ENCODE measurements at places on chromosomes 2 and 18.

GRCh38 chr2:178380763-178381162 is 70.2 kb downstream of the PRKRA start:
- no peak for DNase-seq

DNA sequence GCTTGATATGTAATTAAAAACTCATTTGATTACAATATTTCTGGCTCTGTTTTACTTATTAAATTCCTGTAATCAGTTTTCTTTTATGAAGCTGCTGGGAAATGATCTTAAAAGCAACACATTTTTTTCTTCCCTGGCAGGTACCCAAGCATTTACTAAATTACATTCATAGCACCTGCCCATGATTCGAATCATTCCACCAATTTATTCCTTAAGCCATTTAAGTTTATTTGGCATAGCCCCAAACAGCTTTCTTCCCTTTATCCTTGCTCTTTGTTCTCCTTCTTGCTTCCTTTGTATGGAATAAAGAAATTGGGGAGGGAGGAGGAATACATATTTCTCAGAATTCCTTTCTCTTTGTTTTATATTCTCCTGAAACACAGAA is 241.3 kb downstream of the AGPS start:
- DNase-seq, result peak; percentile 69

DNA sequence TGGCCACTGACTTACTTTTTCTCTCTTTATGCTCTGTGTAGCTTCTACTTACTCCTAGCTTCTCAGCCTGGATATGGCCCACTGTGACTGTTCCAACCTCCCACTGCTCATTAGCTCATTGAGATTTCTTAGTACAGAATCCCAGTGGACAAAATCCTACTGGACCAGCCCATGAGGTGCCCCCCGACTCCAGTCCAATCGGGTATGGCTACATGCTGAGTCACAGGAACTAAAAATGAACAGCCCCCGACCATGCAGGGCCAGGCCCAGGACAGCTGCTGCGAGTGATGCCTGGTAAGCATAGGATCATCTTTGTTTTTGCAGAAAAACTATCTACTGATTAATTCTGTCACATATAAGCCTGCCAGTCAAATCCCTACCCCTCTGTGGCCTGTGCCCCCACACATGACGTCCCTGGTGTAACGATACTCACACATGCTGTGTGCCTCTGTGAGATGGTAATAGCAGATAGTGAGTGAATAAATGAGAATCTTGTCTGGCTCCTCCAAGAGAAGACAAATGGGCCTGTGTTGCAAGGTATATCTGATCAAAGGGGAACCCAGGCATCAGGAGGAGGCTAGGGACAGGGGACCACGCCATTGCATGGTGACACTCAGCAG is 85.9 kb upstream of the KLF7 start:
- no peak for DNase-seq

DNA sequence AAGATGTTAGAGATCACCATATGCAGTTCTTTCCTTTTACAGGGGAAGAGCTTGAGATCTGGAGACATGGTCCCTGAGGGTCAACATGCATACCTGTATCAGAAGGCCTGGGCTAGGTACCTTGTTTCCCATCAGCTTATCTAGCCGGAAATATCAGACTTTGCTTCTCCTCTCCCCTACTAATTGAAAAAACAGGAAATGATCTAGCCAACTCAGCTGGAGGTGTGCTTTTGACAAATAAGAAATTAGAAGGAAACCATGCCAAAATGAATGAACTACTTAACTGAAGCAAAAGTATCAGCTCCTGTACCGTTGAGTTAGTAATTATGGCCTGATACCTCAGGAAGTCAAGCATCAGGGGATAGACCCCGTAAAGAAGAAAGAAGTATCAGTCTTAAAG is 20.4 kb downstream of the PKP4 start:
- peak; percentile 44 for DNase-seq

GRCh38 chr2:133193544-133194361 is 374.5 kb downstream of the NCKAP5 start:
- no peak for DNase-seq

DNA sequence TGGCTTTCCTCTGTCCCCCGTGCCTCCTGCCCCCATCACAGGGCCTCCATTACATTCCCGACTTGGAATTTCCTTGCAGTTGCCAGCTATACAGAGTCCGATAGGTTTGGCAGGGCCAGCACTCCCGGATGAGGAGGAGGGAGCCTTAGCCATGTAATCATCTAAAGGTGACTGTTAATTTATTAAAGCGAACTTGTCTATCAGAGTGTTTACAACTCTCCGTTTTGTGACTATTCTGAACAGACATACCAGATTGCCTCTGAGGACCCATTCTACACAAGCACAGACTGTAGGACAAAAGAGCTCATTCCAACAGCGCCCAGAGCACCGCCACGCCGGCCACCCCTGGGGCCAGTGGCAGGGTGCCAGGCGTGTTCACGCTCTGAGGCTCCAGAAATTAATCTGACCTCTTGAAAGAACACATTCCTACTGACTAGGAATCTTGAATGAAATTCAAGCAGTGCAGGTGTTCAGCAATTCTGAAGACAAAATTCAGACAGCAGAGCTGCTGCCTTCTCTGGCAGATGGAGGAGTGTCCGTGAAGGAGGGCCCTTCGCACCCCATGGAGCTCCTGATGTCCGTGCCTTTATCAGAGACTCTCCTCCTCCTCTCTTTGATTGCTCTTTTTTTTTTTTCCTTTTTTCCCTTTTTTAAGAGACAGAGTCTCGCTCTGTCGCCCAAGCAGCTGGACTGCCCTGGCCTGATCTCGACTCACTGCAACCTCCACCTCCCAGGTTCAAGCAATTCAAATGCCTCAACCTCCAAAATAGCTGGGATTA is 58.1 kb upstream of the RALBP1 start:
- peak; percentile 96 for DNase-seq

DNA sequence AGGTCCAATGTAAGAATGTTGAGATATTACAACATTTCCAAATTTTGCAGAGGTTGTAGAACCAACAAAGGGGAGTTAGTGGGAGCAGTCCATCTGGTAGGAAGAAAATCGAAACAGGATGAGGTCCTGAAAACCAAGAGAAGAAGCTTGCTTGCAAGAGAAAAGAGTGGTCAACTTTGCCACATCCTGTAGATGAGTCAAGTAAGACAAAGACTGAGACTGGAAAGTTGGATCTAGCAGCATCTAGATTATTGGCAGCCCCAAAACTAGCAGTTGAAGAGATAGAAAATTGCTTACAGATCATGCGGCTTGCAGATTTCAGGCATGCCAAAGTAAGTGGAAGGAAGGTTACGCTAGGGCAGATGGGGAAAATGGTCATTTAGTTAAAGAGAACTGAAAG is 378.9 kb downstream of the GRB14 start:
- DNase-seq, result no peak

GRCh38 chr2:239049421-239050251 is 201.8 kb downstream of the TWIST2 start:
- no peak for DNase-seq

GRCh38 chr2:136291871-136292270 is 173.9 kb upstream of the CXCR4 start:
- no peak for DNase-seq

DNA sequence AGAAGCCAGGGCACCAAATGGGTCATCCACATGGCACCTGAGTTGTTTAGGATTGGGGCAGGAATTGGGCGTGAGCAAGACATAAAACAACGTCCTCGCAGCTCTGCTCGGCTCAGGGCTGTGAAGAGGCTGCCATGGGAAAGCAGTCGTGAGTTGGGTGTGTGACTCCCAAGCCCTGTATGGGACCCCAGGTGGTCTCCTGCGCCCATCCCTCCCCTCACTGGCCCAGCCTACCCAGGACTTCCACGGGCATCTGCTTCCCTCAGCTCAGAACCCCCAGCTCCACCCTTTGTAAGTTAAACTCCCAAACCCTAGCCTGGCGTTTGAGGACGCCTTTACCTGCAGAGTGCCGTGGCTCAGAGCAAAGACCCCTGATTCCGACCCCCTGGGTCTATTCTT is 23.2 kb upstream of the HPCAL1 start:
- DNase-seq, result no peak

DNA sequence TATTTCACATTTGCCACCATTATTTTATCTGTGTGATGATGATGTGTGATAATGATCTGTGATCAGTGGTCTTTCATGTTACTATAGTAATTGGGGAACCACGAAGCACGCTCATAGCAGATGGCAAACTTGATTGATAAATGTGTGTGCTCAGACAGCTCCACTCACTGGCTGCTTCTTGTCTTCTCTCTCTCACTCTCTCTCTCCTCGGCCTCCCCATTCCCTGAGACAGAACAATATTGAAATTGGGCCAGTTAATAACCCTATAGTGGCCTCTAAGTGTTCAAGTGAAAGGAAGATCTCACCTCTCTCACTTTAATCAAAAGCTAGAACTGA is 60.7 kb upstream of the RAPGEF4 start:
- no peak for DNase-seq

DNA sequence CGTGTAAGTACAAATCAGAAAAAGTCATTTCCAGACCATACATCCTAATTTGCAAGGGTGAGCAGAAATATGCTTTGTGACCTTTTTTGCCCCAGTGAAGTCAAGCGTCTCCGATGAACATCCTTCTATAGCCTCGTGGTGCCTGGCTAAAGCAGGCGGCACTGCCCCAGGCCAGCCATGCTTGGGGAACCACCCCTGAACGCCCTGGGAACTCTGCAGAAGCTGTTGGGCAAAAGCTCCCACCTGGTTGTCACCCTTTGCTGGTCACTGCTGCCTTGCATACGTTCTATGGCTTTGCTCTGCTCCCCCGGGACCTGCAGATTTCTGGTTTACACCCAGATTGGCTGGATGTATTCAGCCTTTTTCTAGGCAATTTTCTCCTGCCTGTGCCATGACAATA is 256.4 kb downstream of the SS18 start:
- DNase-seq, result no peak

- no peak for DNase-seq
Measured at GRCh38 chr2:47950340-47951301, 44.3 kb upstream of the FBXO11 start.

DNA sequence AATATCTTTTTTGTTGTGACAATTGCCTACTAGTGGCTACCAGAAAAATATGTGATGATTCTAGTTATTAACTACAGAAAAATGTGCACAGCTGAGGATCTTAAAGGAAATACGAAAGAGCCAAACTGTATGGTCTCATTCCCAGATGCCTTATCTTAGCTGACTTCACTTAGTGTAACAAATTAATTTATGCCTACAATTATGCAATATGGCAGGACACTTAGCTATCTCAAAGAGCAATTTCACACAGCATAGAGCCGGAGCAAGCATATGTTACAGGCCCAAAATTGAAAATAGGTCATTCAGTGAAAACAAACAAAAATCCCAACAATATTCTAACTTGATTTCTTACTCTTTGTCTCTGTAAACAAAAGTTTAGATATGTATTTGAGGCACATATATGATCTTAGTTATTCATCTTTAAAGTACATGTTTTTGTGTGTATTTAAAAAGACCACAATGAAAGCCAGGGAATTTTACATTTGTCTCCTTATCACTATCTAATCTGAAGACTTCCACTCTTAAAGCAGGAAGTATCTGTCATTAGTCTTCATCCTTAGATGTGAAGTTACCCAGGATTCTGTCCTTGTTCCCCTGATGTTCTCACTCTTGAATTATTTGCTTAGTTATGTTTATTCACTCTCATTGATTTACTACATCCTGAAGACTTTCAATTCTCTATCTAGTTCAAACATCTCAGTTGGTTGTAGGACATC is 1579.0 kb upstream of the NXPH2 start:
- no peak for DNase-seq

- no peak for DNase-seq
Measured at GRCh38 chr2:175922160-175922559, 79.9 kb downstream of the LNPK start.

GRCh38 chr2:68438455-68439303 is 28.4 kb downstream of the FBXO48 start:
- no peak for DNase-seq

- no peak for DNase-seq
Measured at GRCh38 chr2:106053116-106053515, 141.0 kb downstream of the UXS1 start.

GRCh38 chr2:219109471-219109870 is 48.8 kb upstream of the IHH start:
- peak; percentile 1 for DNase-seq

DNA sequence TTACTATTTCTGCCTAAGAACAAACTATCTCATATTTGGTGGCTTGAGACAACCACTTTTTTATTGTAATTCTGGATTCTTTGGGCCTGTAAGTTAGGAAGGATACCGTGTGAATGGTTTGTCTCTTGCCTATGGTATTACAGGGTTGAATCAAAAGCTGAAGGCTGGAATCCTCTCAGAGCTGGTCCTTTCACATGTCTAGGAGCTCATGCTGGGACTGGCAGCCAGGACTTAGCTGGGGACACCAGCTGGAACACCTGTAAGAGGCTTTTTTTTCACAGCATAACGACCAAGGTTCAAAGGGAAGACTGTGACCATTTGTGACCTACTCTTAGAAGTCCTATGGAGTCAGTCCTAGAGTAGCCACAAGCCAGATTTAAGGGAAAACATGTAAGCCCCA is 226.3 kb downstream of the ZNF804A start:
- DNase-seq, result no peak

DNA sequence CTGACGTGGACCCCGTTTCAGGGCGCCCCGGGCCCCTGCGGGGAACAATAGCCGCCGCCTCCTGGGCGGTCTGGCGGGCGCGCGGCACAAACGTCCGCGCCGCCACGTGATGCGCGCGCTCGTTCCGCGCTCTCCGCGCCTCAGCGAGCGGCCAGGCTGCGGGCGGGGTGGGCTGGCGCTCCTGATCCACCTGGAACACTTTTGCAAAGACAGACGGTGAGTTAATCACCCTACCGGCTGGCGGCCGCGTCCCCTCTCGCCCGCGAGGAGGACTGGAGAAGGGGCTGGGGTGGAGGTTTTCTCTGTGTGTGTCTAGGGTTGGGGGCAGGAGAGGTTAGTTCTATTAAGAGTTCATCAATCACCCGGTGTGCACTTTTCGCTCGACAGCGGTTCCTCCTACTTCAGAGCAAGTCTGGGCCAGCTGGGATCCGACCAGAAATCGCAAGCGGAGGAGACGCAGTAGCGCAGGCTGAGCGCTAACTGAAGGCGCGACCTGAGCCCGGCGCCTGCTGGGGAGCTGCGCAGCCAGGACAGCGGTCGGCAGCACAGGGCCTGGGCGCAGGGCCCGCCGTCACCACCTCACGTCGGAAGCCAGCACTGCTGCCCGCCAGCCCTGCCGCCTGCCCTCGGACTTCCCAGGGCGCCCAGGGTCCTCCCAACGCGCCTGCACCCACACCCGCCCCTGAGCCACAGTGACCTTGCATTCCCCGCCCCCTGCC is 10.3 kb upstream of the HOXD1 start:
- DNase-seq, result peak; percentile 90

- DNase-seq, result no peak
Measured at GRCh38 chr2:219304223-219304622, 5.0 kb downstream of the PTPRN start.

Measured in NCI-H69 (cell line).